ENCODE measurements at places on chromosomes 5 and 9.
A peak's percentile ranks its signal among the peaks of the same experiment; 100 is the strongest.

DNA sequence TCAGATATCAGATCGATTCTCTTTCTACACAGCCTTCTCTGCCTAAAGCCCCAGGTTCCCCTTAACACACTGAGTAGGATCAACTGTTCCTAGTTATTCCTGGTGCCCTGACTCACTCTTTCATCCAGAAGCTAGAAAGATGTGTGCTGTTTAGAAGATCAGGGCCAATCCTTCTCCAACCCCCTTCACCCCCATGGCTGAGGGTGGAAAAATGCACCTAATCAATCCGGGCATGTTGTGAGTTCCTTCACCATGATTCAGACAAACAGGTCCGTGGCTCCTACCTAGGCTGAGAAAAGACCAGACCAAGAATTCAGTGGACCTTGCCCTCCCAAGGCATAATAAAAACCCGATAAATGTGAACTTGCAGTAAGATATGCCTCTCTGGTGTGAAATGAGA, 85.4 kb upstream of the EQTN start:
- no peak for DNase-seq

- DNase-seq = peak; percentile 27
These were observed 120.1 kb downstream of the ZNF622 start for GRCh38 chr5:16345454-16345853.

- DNase-seq = no peak
These were observed 15.9 kb upstream of the GABRB2 start for GRCh38 chr5:161562446-161562845.

- DNase-seq = peak; percentile 51
These were observed 46.1 kb upstream of the RIC1 start for GRCh38 chr9:5582835-5583195.

DNA sequence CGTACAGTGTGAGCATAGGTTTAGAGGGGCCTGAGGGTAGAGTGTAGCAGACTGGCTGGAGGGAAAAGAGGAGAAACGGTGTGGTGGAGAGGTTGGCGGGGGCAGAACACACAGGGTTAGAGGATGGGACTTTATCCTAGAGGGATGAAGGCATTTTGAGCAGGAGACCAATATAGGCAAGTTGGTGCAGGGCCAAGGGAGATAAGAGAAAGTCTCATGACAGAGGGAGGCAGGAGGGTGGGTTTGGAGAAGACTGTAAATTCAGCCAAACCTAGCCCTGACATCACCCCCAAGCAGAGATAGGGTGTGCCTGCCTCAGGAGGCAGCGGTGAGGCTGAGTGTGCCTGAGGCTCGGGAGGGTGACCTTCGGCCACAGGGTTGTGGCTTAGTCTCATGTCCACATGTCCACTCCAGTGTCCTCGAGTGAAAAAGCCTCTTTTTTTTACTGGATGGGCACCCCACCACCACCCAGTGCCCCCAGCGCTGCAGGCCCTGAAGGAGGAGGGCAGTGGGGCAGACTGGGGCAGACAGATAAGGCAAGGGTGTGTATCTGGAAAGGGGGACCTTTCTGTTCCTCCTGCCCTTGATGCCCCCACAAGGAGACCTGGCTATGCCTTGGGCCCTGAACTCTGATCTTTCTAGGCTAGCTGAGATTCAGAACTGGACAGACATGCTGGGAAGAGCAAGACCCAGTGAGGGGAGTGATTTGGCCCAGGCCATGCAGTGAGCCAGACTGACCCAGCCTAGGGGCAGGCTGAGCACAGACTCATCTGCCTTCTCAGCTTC, 108.7 kb downstream of the RGS3 start:
- DNase-seq = no peak

DNA sequence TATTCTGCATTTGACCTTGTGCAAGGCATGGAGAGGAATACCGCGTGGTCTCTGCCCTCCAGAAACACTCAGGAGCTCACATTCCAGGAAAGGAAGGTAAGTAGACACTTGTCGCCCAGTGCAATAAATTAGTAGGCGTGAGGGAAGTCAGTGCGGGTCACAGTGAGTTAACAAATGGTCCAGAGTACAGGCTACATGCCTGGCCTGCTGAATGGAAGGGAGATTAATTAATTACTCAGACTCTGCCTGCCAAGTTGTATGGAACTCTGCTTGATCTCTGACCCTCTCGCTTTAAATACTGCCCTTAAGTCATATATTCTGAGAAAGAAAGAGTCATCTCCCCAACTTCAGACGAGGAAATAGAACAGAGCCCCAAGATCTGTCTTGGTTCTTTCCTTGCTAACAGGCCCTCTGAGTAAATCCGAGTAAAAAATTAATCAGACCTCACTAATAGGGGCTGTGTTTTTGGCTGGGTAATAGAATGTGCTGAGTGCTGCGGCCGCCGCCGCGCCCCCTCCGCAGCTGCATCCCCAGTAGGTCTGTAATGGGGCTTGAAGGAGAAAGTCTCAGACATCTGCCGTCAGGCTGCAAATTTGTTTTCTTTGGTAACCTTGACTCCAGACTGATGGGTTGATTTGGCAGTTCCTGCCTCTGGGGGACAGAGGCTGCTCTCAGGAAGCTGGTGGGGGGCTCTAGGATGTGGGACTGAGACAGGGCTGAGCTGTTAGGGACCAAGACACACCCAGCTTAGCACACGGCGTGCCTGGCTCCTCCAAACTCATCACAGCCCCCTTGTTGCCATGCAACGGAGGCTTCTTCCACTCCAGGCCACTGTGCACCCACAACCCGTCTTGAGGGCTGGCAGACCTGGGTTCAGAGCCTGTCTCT, 144.4 kb downstream of the NSG2 start:
- no peak for DNase-seq

DNA sequence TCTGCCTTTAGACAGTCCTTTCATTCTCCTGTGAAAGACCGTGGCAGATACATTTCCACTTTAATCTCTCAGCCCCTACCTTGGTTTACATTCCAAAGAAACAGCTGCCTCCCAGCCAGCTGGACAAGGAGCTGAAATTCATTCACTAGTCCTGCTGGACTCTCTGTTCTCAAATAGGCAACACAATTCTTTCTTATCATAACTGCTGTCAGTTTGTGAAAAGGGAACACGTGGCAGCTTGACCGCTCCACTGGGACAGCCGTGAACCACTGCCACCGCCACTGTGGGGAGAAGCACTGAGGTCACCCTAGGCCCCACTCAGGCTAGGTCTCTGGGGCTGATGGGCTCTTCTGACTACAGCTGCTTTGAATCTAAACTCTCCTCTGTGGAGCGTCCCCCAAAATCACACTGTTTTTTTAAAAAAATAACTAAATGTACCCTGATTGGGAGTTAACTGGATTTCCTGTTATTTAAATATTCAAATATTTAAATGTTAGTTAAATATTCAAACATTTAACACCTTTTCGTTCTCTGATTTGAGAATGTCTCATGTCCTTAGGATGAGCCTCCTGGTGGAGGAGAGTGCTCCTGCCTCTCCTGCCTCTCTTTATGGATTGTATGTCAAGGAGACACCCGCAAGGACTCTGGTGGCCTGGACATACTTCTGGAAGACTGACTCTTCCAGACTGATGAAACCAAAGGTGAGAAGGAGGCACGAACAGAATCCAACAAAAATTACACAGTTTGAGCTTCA, 120.1 kb downstream of the BOD1 start:
- DNase-seq = no peak

- DNase-seq = no peak
These were observed 244.8 kb downstream of the GLIS3 start for GRCh38 chr9:4055032-4055431.

DNA sequence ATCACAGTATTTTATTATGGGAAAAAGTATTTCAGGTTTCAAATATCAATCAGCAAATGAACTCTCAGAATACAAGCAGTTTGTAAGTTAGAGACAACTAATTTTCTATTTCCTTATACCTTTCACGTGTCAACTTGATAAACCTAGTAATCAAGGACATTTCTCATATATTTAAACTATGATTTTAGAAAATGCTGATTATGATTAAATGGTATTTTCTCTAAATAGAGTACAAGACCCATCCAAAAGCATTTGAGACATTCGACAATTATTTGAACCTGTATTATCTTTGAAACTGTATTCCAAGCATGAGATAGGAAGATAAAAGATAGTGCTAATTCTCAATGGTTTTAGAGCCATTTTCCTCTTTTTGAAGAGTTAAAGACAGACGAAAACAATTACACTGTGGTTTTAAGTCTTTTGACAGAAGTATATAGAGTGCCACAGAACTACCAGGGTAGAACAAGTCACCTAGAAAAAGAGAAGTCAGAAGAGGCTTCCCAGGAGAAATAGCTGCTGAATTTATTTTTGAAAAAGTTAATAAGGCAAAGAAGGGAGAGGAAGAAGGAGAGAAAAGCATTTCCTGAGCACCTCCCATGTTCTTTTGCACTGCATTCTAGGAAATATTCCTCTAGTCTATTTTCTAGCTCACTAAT, 5.6 kb downstream of the MEIKIN start:
- no peak for DNase-seq

- DNase-seq = peak; percentile 37
These were observed 858 bp downstream of the NCS1 start for GRCh38 chr9:130172858-130173665.

DNA sequence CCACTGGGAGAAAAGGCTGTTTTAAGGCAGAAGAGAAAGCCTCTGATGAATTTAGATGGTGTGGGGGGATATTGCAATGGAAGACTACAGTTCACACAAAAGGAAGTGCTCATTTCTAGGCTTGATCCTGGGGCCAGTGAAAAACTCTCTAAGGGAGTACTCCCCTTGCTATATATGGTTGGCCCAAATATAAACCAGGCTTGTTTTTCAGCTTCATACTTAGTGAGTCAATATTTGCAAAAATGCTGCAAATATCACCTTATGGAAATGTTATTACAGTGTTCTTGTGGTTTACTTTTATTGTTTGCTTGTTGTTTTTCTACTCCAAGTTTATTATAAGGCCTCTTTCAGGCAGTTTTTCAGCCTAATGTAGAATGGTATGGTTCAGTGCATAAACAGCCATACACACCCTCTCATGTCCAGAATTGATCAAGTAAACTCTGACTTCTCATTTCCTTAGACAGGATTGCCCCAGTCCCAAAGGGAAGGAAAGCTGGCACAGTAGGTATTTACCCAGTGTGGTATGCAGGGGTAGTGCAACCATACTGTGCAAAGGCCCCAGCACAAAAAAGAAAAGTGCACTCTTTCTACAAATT, 115.1 kb downstream of the FEM1C start:
- no peak for DNase-seq

Data from EL (cell line).